ENCODE measurements at places on chromosomes 5 and 9. TPM values are rescaled to one million over a fixed set of nuclear protein-coding genes. Genes with fewer than 3 reads are reported as not detected.

- DNase-seq, result no peak
- no peaks in the 10 kb centered on the region for H3K4me1 ChIP-seq
- peaks cover 10% of the 10 kb centered on the region for H3K27me3 ChIP-seq
- no peak overlapping the region for H3K27ac ChIP-seq
- no peak overlapping the region for H3K4me3 ChIP-seq
Measured at GRCh38 chr5:36457511-36458270, 148.7 kb upstream of the SLC1A3 start.

- no peak overlapping the region for H3K4me3 ChIP-seq
- DNase-seq, result no peak
- no peaks in the 10 kb centered on the region for H3K27me3 ChIP-seq
- H3K36me3 ChIP-seq, result peaks cover 6% of the 10 kb centered on the region
Measured at GRCh38 chr9:125527471-125528002, 179.5 kb downstream of the MAPKAP1 start.

DNA sequence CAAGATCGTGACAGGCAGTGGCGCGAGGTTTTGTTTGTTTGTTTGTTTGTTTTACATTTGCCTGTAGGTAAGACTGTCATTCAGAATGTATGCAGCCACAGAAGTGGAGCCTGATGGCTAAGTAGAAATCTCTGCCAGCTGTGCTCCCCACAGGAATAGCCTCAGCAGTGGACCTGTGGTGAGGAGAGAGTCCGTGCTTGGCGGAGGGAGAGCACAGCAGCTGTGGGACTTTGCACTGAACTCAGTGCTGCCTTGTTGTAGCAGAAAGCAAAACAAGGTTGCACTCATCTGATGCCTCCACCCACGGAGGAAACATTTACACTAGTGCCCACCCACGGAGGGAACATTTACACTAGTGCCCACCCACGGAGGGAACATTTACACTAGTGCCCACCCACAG lies 4.4 kb upstream of the ZNF782 start:
- H3K4me3 ChIP-seq, result no peak overlapping the region
- peaks cover 2% of the 10 kb centered on the region for H3K36me3 ChIP-seq
- no peak overlapping the region for H3K27ac ChIP-seq
- H3K4me1 ChIP-seq, result peaks cover 10% of the 10 kb centered on the region
- DNase-seq, result no peak
- H3K27me3 ChIP-seq, result peaks cover 8% of the 10 kb centered on the region

- H3K4me1 ChIP-seq, result no peaks in the 10 kb centered on the region
- DNase-seq, result no peak
- H3K36me3 ChIP-seq, result no peaks in the 10 kb centered on the region
- H3K27me3 ChIP-seq, result no peaks in the 10 kb centered on the region
Measured at GRCh38 chr9:13360188-13360587, 80.7 kb upstream of the MPDZ start.

DNA sequence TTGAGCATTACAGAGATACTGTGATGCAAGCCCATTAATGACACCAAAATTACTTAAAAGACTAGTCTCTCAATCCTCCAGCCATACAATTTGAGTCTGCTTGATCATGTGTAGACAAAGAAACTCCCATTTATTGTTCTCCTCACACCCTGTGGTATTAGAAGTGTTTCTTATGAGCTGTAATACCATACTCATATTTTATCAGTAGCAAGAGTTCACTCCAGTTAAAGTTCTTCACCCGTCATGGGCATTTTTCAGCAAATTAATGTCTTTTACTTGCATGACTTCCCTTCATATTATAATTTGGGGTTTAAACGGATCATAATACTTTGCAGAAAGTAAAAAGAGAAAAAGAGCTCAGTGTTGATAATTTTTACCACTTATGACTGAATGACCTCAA lies 242.9 kb downstream of the BNC2 start:
- H3K36me3 ChIP-seq, result no peaks in the 10 kb centered on the region
- no peak overlapping the region for H3K4me3 ChIP-seq
- no peak for DNase-seq
- no peaks in the 10 kb centered on the region for H3K4me1 ChIP-seq
- no peak overlapping the region for H3K27ac ChIP-seq

- H3K4me3 ChIP-seq, result no peak overlapping the region
- no peak for DNase-seq
- peaks cover 4% of the 10 kb centered on the region for H3K4me1 ChIP-seq
- H3K27ac ChIP-seq, result no peak overlapping the region
- H3K27me3 ChIP-seq, result no peaks in the 10 kb centered on the region
Measured at GRCh38 chr5:151496041-151496484, 48.7 kb downstream of the SLC36A1 start.

RFX3 gene
- total RNA-seq, result 11.0 TPM

HACD4 gene
- 1.1 TPM for total RNA-seq

All from activated naive CD4-positive, alpha-beta T cell treated with anti-CD3 and anti-CD28 coated beads for 36 hours (primary cell).